Spleen (tissue), 13 donors: ENCODE measurements at places on chromosomes 12 and 14. TPM values are rescaled to one million over a fixed set of nuclear protein-coding genes. Genes with fewer than 3 reads are reported as not detected.

Gene NRIP2
- 6.8 TPM for total RNA-seq

Gene CLEC2D
- 91.2 TPM for total RNA-seq

Gene BHLHE41
- 33.4 TPM for total RNA-seq

Gene AICDA
- 0.84 TPM for total RNA-seq

Gene PARPBP
- total RNA-seq: 6.6 TPM

Gene P2RX2
- 3.0 TPM for total RNA-seq

Gene KRT6B
- not detected for total RNA-seq

Gene OTUB2
- total RNA-seq: 1.1 TPM

Gene KRT74
- total RNA-seq: not detected

Gene TAS2R42
- not detected for total RNA-seq

Gene PDE3A
- 7.3 TPM for total RNA-seq

Gene MMP14
- 67.3 TPM for total RNA-seq

Gene GZMB
- total RNA-seq: 9.8 TPM

Gene OASL
- total RNA-seq: 3.3 TPM

Gene CEP128
- total RNA-seq: 15.2 TPM

Gene LMNTD1
- not detected for total RNA-seq

Gene TOMM20L
- not detected for total RNA-seq

Gene ARHGAP9
- 226 TPM for total RNA-seq

Gene TRPV4
- total RNA-seq: 8.0 TPM

Gene MIS18BP1
- 79.3 TPM for total RNA-seq

Gene KLHL33
- total RNA-seq: 0.75 TPM

Gene NFATC4
- 29.2 TPM for total RNA-seq

Gene CRACR2A
- total RNA-seq: 18.9 TPM

Gene SYNJ2BP
- 28.7 TPM for total RNA-seq

Gene LALBA
- not detected for total RNA-seq

Gene RARG
- total RNA-seq: 12.4 TPM

Gene IGF1
- 11.4 TPM for total RNA-seq

Gene TESPA1
- total RNA-seq: 9.3 TPM

Gene NYNRIN
- 18.0 TPM for total RNA-seq

Gene STON2
- total RNA-seq: 190 TPM

Gene SNW1
- total RNA-seq: 69.5 TPM

Gene KCNC2
- total RNA-seq: not detected

Gene LRRIQ1
- total RNA-seq: 0.14 TPM

Gene USP44
- total RNA-seq: 4.2 TPM

Gene SAMD15
- total RNA-seq: 0.79 TPM

Gene HOTAIR
- not detected for total RNA-seq
